MCF 10A (cell line): ENCODE measurements at places on chromosomes 1 and 21.

GRCh38 chr1:30383221-30383711 lies 340.1 kb downstream of the MATN1 start:
- no peak for DNase-seq

DNA sequence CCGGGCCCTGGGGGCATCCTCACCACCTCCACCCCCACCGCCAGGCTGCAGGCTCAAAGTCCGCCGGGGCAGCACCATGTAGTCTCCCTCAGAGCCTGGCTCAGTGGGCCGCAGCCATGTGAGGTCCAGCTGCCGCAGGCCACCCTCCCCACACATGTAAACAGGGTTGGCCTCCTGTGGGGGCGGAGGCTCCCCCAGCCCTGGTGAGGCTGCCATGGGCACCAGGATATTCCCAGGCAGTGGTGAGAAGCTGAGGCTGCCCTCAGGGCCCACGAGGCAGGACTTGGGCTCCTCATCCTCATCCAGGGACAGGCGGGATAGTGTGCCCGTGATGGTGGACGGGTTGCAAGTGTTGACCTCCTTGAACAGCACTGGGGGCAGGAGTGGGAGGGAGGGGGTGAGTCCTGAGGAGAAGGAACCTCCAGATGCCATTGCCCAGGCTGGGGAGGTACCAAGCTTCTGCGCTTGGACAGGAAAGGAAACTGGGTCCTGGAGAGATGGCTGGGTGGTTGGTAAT lies 27.3 kb upstream of the COL16A1 start:
- no peak for DNase-seq

DNA sequence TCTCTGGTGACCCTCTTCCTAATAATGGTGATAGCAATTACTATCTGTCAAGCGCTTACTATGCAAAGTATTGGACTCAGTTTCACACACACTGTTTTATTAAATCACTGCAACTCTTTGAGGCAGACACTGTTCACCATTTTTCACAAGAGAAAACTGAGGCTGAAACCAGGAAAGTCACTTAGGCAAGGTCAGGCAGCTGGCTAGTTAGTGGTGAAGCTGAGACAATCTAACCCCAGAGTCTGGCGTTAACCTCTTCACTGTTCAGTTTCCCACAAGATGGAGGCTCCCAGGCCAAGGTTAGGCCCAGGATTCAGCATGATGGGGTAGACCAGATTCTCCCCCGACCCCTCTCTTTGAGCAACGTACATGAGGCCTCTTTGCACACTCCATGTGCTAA lies 4.8 kb upstream of the GJA8 start:
- DNase-seq: no peak

DNA sequence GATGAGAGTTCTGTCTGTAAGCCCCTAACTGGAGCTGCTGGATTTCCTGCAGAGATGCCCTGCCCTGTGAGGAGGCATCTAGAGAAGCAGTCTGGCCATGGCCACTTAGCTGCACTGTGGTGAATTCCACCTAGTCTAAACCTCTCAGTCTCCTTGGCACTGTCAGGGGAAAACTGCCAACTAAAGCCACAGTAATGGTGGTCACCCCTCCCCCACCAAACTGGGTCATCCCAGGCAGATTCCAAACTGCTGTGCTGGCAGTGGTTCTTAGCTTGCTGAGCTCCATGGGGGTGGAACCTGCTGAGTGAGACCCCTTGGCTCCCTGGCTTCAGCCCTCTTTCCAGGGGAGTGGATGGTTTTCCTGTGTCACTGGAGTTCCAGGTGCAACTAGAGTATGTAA lies 740.6 kb downstream of the RWDD3 start:
- peak; percentile 4 for DNase-seq

- peak; percentile 33 for DNase-seq
These were observed 136.8 kb downstream of the PTPRC start for GRCh38 chr1:198775606-198776005.

DNA sequence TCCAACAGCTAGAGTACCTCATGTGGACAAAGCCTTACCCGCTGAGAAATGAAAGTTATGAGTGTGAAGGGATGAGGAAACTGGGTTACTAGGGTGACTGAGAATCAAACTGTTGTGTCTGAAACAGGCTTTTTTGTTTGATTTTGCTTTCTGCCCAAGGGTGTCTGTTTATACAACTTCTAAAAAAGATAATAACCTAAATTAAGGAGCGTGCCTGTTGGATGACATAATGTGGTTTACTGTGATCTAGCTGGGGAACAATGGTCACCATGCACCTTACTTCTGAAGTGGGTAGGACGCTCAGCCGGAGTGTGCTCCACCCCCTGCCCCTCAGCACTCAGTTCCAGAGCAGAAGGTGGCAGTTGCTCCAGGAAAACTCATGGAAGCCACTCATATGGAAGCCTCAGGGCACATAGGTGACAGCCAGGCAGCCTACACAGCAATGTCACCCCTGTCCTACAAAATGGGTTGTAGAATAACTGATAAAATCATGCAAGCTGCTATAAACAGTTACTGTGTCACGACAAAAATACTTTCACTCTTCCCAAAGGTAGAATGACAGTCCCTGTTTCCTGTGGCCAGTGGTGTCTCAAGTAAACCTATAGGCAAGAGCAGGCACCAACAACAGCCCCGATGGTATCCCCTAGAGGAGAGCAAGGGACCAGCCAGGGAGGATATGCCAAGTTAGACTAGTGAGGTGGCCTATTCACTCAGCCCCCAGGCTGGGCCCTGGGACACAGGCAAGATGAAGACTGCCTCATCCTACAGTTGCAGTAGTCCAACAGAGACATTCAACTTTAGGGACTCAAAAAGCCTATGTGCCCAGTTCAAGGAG lies 29.3 kb downstream of the SIPA1L2 start:
- no peak for DNase-seq

DNA sequence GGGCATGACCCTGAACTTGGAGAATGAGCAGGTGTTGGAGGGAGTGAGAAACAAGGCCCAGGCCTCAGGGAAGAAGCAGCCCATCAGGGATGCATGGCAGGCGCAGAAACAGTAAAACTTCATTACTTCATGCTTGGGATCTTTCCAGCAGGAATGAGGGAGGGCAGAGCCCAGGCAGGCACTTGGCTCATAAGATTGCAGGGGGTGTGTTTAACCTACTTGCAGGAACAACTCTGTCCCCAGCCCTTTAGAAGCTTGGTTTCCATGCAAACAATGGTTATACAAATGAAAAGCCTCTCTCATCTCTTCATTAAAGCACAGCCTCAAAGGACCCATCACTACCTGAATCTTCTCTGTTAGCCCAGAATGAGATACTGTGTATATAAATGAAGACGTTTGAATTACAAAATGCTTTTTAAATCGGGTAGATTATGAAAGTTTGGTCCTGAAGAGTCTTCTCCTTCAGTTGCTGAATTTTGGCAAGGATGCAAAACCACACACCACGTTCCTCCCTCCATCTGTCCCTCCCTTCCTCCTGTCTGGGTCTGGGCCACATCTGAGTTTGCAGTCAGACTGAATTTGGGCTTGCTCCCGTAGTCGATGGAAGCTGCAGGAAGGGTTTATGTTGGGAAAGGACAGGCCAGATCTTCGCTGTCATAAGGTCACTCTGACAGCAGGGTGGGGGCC lies 154.4 kb upstream of the KLHDC7A start:
- DNase-seq: no peak

DNA sequence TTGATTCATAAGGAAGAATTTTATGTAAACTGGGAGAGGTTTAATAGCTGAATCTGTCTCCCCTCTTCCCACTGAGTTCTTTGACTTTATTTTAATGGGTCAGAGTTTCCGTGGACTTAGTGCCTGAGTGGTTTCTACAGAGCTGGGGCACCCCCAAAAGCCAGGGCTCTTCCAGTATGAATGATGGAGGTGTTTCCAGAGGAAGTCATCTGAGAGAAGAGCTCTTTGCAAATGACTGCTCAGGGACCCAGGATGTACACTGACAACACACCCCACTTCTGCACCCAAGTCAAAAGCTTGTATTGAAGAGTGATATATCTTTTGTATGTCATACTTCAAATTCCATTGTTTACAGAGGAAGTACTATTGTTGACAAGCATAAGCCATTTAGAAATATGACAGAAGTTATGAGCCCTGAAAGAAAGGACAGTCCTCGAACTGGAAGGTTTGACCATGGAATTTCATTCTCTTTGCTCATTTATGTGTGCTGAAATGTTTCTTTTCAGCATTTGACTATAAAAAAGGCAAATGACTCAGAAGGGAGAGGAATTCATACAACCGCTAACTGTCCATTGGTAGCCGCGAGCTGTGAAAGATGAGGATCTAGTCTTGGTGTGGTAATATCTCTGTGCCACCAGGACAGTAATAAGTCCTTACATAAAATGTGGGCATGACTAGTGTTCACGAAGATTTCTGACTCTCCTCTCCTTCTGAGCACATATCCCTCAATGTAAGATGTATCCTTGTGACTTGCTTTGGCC lies 25.4 kb upstream of the LMX1A start:
- peak; percentile 35 for DNase-seq

DNA sequence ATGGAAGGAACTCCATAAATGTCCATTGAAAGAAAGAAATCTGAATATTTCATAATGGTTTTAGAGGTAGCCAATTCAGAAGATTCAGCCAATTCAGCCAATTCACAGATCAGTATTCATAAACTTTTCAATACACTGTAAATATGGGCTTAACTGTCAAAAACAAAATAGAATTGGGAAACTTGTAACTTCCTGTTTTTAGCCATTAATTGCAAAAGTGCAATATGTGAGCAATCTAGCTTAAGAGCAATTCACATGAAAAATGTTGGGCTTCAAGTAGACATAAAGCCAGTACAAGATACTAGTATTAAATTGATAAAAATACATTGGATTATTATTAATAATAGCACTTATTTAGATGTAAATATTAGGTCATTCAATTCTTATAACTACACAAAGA lies 27.5 kb upstream of the PLPPR4 start:
- no peak for DNase-seq

- peak; percentile 8 for DNase-seq
These were observed 356.3 kb upstream of the PRMT6 start for GRCh38 chr1:106700211-106700610.

GRCh38 chr1:91742848-91743292 lies 143.1 kb downstream of the TGFBR3 start:
- peak; percentile 87 for DNase-seq

DNA sequence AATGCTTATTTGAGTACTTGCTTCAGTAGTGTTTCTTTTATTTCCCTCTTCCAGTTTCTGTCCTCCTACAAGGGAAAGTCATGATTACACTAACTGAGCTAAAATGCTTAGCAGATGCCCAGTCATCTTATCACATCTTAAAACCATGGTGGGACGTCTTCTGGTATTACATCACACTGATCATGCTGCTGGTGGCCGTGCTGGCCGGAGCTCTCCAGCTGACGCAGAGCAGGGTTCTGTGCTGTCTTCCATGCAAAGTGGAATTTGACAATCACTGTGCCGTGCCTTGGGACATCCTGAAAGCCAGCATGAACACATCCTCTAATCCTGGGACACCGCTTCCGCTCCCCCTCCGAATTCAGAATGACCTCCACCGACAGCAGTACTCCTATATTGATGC lies 50.3 kb upstream of the LRRC8C start:
- DNase-seq: no peak

DNA sequence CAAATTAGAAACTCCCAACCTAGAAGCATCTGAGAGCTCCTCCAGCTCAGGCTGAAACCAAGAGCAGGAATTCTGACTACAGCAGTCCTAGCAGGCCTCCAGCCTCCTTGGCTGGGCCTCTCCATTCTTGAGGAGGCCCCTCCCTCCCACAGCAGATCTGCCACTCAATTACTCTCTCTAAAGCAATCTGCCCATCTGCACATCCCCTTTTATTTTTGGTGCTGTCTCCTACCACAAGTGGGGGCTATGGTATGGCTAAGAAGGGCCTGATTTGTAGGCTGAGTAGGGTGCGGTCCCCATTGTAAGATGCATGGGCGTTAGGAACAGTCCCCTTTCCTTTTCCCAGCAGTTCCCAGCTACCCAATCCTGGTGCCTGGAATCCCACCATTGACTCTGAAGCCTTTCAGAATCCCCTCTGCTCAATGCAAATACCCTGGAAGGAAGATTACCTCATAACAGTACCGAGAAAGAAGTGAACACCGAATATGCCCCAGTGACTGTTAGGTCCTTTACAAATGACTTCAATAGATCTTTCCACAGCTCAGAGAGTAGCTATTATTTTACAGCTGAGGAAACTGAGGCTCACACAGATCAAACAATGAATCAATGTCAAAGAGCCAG lies 11.6 kb upstream of the TTC39A start:
- DNase-seq: no peak

DNA sequence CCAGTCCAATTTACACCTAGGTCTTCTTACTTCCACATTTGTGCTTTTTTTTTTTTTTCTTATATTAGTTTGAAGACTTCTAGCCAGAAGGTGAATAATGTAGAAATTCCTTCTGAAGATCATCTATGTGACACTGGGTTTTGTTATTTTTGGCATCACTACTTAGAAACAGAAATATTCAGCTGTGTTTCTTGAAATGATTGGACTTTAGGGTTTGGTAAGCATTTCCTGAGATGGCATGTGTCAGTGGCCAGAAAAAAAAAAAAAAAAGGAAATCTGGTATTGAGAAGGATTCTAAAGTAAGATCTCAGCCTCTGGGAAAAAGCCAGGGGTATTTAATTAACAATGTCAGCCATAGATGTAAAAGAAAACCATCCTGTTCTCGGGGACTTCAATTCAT lies 43.4 kb upstream of the LRRC8C start:
- peak; percentile 44 for DNase-seq

- DNase-seq: no peak
These were observed 1.7 kb downstream of the TRMT1L start for GRCh38 chr1:185154912-185155513.

GRCh38 chr1:200082329-200082728 lies 54.8 kb downstream of the NR5A2 start:
- no peak for DNase-seq

DNA sequence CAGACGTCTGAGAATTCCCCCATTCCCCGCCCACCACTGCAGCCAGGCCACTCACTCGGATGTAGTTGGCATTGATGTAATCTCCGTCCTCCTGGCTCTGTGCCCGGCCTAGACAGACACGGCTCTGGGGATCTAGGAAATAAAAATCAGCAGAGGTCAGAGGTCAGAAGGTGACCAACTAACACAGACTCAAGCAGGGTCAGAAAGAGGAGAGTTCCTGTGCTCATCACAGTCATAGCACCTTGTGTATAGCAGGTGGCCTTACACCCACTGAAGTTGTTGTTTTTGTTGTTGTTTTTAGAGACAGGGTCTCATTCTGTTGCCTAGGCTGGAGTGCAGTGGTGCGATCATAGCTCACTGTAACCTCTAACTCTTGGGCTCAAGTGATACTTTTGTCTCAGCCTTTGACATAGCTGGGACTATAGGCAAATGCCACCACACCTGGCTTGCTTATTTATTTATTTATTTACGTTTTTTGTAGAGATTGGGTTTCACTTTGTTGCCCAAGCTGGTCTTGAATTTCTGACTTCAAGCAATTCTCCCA lies 4.9 kb downstream of the PTPN7 start:
- peak; percentile 92 for DNase-seq

- peak; percentile 30 for DNase-seq
These were observed 563.0 kb upstream of the NEGR1 start for GRCh38 chr1:72845381-72845780.

- no peak for DNase-seq
These were observed 792.8 kb upstream of the B3GALT2 start for GRCh38 chr1:193979219-193979618.

- DNase-seq: peak; percentile 78
These were observed 65.2 kb downstream of the SIK1 start for GRCh38 chr21:43361493-43362296.

- DNase-seq: peak; percentile 95
These were observed 52.7 kb upstream of the CD34 start for GRCh38 chr1:207963427-207964194.
